SJCRH30 (cell line): ENCODE measurements at places on chromosomes 1 and 21.
A peak's percentile ranks its signal among the peaks of the same experiment; 100 is the strongest.

DNA sequence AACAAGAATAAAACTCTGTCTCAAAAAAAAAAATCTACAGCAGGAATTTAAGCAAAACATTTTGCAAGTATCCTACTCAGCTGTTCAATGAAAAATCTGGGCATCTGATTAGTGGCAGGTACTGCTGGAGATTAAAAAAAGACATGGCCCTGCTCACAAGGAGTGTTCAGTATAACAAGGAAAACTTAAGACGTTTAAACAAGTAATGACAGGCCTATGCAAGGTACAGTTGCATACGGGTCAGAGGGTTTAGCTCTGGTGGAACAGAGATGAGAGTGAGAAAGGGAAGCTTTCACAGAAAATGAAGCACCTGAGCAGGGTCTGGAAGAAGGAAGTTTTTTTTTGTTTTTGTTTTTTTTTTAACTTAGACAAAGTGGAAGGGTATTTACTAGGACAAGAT lies 23.0 kb downstream of the SNRNP40 start:
- DNase-seq, result no peak

GRCh38 chr1:178581351-178582303 lies 68.7 kb downstream of the TEX35 start:
- no peak for DNase-seq

GRCh38 chr21:38486221-38486620 lies 12.1 kb downstream of the ERG start:
- no peak for DNase-seq

DNA sequence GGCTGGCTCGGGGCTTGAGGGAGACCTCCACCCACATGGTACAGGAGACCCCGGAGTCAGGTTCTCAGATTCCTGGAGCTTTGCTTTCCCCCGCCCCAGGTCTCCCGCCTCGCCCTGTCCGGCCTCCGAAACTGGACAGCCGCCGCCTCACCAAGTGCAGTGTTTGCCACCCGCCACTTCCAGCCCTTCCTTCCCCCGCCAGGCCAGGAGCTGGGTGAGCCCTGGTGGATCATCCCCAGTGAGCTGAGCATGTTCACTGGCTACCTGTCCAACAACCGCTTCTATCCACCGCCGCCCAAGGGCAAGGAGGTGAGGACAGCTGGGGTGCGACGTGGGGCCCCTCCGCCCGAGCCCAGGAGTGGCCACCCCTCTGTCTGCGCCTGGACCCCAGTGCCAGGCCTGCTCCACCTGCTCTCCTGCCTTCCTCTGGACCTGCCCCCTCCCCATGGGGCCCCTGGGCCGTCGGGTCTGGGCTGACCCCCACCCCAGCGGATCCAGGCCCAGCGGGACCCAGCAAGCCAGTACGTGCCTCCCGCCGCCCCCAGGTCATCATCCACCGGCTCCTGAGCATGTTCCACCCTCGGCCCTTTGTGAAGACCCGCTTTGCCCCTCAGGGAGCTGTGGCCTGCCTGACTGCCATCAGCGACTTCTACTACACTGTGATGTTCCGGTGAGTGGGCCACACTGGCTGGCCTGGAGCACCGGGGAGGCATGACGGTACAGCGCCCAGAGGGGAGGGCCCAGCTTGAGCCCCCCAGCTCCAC lies 8.7 kb downstream of the SELENON start:
- no peak for DNase-seq

DNA sequence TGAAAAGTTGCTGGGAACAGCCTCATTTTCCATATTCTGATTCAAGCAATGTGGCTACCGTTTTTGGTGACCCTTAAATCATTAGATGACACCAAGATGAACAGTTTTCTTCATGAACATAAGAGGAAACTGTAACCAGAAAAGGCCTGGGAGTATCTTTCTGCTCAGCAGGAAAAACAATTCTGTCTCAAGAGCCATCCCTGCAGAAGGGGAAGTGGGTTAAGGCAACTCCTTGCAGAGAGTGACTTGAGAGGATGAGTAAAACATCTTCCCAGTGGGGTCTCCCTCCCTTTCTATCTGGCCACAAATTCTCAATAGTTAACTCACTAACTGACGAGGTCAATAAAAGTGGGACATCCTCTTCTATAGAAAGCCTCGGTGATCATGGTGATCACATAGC lies 187.6 kb upstream of the NRIP1 start:
- DNase-seq, result no peak

DNA sequence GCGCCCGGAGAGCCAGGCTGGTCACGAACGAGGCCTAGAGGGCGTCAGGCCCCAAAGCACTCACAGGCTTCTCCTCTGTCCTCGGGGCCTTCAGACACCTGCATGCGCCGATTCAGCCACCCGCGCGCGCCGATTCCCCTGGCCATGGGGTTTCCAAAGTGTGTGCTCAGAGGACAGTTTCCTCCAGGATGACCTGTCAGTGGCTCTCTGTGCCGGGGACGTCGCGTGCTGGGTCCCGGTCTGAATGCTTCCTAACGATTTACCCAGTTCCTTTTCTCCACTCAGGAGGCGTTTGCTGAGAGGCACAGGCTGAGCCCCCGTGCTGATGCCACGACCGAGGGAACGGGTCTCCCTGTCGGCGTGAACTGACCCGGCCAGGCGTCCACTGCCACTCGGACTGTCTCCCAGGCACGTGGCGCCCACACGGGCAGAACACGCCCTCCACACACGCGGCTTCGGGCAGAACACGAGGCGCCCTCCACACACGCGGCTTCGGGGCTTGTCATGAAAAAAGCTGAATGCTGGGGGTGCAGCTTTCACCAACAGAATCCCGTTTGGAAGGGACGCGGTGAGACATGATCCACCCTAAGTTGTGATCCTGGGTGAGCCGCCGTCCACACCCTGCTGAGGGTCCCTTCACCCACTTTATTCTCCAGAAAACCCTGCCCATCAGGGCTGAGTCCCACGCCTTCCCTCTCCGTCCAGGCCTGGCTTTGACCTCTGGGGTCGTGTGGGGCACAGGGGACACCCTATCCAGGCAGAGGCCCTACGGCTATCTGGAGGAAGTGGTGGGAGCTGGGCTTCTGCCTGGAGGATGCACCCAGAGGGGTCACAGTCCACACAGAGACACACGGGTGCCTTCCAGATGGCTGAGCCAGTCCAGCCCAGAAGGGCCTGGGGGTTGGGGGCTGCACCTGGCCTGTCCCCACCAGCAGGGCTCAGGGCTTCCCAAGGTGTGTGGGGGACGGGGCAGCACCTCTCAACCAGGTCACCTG lies 56.1 kb downstream of the COL6A1 start:
- DNase-seq, result no peak

DNA sequence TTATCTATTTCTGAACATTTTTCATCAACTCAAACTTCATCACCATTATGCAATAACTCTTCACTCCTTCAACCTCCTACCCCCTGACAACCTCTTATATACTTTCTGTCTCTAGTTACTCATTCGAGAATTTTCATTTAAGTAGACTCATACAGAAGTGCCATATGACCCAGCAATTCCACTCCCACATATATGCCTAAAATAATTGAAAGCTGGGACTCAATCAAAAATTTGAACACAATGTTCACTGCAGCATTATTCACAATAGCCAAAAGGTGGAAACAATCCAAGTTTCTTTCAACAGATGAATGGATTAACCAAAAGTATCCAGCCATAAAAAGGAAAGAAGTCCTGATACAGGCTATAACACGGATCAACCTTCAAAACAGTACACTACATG lies 24.1 kb downstream of the COL11A1 start:
- no peak for DNase-seq

DNA sequence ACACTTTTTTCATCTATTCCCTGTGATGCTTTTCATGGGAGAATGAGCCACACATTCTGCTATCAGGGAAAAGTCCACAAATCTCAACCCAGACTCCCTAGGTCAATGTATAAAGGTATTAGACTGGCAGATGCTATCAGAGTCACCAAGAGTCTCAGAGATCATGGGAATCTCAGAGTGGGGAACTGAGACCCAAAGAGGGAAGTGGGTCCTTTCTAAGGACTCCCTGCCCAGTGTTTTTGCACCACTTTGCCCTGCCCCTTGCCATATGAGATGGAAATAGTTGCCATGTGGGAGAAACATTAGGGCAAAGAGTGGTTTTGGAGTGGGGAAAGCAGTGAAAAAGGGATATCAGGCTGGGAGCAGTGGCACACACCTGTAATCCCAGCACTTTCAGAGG lies 19.1 kb upstream of the AZIN2 start:
- no peak for DNase-seq

DNA sequence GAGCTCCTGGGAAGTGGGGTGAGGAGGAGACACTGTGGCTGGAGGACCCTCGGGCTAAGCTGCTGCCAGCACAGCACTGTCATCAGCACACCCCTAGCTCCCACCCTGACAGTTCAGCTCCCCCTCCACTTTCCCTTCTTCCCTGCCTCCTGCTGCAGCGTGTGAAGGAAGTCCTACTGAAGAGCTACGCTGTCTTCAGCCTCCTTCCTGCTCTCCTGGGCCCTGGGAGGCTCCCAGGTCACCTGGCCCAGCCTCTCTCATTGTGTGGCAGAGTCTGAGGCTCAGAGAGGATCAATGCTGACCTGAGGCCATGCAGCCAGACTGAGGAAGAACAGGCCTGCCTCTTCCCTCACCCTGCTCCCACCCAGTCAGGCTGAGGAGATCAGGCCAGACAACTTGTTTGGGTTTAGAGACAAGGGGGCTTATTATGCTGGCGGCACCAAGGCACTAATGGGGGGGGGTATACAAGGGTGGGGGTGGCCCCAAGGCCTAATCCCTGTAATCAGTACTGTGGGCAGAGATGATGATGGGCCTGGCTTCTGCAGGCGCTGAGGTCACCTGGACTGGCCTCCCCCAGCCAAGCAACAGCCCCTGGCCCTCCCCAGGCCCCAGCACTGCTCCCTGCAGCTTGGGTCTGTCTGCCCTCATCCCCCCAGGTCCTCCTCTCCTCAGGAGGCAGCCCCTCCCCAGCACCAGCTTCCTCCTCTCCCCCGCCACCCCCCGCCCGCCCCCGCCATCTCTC lies 9.1 kb downstream of the NES start:
- peak; percentile 75 for DNase-seq

- no peak for DNase-seq
These were observed 170.8 kb downstream of the S1PR1 start for GRCh38 chr1:101407505-101408211.

DNA sequence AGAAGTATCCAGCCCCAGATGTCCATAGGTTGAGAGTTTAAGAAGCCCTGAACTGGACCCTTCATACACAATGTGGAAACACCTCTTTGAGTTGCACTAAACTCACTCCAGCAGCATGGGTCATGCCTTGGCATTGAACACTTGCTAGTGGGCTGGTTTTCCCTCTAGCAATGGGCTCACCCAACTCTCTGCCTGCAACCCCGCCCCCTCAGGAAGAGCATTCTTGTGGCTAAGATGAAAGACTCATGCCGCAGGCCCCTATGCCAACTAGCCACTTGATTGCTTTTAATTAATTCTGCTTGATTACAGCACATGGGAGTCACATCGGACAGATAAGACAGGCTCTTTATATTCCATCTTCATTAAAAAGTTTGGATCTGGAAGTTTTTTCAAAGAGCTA lies 136.5 kb upstream of the GJB5 start:
- DNase-seq, result no peak

DNA sequence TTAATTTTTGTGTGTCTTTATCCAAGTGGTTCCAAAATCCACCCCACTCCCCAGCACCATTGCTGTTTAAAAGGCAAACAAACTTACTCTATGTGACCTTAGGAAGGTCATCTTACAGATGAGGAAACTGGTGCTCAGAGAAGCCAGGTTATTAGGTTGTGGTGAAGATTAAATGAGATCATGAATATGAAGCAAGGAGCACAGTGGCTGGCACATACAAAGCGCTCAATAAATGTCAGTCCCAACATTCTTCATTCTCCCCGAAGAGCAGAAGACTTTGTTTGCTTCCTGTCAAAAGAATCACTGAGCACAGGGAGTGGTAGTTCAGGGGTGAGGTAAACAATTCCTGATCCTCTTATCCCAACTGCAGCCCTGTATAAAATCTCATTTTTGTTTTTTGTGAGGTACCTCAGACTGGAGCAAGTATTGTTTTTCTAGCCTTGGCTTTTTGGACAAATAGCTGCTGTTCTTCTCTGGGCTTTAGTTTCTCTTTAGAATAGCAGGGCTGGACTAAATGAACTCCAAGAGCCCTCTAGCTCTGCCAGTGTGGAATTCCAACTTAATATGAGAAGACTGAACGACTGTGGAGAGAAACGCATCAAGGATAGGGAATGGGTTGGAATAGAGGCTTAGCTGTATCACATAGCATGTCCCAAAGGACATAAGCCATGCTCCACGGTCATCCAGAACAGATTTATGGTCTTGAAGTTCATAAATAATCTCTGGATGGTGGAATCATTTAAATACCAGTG lies 455.3 kb upstream of the USP24 start:
- DNase-seq, result no peak

DNA sequence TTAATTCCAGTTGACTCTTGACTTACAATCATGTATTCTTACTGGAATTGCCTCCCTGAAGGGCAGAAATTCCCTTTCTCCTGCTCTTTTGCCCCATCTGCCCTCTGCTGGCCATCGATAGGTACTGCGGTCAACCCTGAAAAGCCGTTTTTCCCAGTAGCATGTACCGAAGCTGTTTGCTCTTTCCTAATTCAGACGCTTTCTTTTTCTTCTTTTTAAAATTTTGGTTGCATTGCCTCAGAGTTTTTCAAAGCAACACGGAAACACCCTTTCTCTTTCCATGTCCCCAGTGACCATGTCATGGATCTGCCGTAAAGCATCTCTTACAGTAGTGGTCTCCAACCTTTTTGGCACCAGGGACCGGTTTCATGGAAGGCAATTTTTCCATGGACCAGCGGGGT lies 164.2 kb upstream of the C1orf21 start:
- DNase-seq, result peak; percentile 67

DNA sequence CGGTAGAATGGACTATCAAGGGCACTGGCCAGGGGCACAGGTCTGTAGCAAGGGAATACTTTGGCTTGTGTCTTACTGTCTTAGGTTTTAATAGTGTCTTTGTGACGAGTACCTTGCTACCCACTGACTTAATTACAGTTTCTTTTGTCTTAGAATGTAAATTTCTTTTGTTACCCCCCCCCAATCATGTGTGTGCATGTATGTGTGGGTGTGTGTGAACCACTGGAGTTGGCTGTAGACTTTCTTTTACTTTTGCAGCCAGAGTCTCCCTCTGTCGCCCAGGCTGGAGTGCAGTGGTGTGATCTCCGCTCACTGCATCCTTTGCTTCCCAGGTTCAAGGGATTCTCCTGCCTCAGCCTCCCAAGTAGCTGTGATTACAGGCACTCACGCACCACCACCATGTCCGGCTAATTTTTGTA lies 61.8 kb upstream of the CLDN14 start:
- no peak for DNase-seq

GRCh38 chr1:232893481-232894313 lies 56.7 kb upstream of the NTPCR start:
- no peak for DNase-seq

DNA sequence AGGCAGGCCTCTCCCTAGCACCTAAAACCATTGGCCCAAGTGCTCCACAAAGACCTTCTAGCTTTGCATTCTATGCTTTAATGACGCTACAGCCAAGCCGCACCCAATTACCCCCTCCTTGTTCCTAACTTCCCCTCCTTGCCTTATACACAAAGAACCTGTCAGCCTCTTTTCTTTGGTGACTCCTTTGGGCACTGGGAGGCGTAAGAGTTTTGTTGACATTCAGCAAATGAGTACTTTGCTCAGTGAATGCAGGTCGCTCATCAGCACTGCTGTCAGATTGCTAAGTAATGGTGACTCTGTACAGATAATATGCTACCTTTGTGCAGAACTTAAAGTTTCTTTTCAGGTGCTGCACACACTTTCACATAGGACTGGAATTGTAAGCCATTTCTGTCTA lies 187.6 kb upstream of the FAM78B start:
- DNase-seq, result no peak
